ENCODE measurements at places on chromosomes 12 and 14.
A peak's percentile ranks its signal among the peaks of the same experiment; 100 is the strongest.

- DNase-seq, result peak; percentile 57
Measured at GRCh38 chr12:71958993-71959578, 20.4 kb downstream of the TPH2 start.

- DNase-seq, result no peak
Measured at GRCh38 chr14:55180006-55180405, 11.4 kb downstream of the DLGAP5 start.

GRCh38 chr14:20419419-20419818 lies 6.1 kb upstream of the TEP1 start:
- DNase-seq, result no peak

DNA sequence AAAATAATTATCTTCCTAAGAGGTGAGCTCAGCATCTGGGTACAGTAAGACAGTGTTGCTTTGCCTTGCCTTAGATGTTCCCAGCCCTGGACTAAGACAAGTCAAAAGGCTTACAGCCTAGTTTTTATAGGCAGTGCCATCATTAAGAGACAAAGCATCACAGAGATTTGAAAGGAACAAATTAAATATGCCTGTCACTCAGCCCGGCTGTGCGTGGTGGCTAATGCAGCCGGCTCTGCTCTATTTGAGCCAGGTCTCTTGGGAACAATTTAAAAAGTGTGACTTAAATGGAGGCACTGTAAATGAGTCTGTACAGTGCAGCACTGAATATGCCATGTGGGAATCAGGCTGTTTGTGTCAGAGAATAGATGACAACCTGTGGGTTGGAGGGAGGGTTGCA lies 1687.4 kb upstream of the FLRT2 start:
- DNase-seq, result no peak

DNA sequence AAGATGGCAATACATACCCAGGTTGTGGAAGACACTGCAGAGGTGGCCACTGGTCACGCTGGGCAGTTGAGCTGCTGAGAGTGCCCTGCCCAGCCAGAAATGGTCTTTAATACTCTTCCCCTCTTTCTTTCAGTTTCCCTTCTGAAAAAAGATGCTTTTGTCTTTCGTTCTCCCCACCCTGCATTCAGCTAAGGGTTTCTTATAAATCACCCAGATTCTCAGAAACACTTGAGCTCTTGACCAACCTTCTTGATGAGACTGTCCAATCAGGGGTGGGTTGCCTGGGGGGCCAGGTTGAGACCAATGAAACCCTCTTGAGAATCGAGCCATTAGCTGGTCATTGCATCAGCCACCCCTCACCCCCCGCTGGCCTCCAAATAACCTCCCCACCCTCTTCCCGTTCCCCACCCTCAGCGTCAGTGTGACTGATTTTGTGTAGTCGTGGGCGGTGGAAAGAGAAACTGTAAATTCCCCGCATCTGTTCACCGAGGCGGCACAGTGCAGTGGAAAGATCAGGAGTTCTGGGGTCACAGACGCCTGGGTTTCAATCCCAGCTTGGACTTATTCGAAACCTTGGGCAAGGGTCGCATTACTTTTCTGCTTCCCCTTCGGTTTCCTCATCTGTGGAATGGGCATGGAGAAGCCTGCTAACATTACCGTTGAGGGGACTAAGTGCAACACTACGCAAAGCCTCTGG lies 52.3 kb downstream of the SLC25A47 start:
- DNase-seq, result no peak

DNA sequence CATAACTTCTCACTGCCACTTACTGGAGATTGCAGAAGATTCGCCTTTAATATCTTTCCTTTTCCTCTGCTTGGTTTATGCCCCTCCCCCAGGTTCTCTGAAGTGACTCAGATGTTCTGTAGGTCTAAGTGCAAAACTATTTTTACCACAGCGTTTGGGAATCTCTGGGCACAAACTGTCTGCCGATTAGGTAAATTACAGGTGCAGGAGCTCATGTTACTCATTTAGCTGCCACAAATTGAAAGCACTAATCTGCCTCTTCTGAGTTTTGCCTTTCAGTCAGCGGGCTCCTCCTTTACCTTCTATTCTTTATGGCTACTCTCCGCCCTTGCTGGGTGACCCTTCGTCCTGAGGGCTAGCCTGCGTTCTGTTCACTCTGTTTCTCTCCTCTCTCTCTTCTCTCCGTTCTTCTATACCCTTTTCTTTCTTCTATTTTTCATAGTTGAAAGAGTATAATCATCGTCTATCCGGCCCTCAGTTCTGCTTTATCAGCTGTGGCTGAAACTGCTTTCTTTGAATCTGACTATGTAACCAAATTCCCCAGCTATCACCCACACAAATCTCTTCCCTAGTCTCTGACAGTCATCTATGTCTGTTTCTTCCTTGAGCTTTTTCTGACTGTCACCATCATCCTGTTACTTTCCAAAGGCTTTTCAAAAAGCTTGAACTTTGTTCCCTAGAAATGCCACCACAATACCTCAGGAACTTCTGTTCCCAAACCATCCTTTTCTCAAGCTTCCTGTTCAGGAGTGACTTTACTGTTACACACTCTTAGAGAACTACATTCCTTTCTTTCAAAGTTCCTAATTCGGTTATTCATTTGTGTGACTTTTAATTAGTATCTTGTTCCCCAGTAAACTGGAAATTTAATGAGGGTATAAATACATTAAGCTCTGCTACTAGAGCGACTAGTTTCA lies 4.3 kb upstream of the MYF6 start:
- no peak for DNase-seq

GRCh38 chr12:6328945-6329702 lies 12.8 kb downstream of the TNFRSF1A start:
- no peak for DNase-seq

GRCh38 chr14:51614707-51615106 lies 37.0 kb upstream of the FRMD6 start:
- DNase-seq, result no peak

DNA sequence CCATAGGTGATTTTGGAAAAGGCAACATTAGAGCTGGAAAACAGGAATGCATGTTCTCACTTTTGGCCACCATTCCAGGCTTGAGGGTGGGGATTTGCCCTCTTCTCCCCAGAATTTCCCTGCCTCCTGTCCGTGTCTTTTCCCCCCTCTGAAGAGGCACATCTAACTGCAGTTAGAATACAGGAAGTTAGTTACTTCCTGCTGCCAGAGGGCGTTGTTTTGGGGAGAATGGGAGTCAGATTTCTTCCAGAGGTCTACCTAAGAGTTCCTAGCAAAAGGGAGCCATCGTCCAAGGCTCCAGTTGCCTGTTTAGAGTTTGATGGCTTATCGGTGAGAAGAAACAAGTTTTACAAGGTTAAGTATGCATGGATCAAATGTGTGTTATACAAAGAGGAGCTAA lies 112.8 kb upstream of the IGF1 start:
- DNase-seq, result no peak

GRCh38 chr14:91361233-91361811 lies 56.3 kb downstream of the CCDC88C start:
- no peak for DNase-seq

DNA sequence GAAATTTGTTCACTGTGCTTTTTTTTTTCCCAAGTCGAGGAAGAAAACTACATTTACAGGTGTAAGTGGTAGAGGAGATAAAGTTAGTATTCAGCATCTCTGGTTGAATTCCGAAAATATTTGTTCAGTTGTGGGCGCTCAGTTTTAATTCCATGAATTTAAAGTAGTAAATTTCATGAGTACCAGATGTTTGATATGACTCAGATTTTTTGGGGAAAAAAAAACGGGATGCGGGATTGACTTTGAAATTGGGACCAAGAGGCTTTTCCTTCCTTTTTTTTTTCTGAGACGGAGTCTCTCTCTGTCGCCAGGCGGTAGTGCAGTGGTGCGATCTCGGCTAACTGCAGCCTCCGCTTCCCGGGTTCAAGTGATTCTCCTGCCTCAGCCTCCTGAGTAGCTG lies 1.6 kb downstream of the TULP3 start:
- DNase-seq, result no peak

DNA sequence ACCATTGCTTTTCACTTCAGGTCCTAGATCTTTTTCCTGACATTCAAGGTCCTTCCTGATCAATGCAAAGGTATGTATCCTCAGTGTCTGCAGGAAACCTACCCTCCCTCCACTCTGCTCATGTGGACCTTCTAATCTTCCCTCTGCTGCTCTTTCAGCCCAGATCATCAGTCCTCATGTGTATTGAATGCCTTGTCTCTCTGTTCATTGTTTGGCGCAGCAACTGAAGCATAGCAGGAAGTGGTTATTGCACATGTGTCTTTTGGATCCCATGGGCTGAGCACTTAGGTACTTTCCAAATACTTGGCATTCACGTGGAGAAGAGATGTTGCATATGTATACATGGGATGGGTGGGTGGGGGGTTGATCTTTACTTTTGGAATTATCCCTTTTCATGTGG lies 4.3 kb upstream of the NIN start:
- no peak for DNase-seq

DNA sequence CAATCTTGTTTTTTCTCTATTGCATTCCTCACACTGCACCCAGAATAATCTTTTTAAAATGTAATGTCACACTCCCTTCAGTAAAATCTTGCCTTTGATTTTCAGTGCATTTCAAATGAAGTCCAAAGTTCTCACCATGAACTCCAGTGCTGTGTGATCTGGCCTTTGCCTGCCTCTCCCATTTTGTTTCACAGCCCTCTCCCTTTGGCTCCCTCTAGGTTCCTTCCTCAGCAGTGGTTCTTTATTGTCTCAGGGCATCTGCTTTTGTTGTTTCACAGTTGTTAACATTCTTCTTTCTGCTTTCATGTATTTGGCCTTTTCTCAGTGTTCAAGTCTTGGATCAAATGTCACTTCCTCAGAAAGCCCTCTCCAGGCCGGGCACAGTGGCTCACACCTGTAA lies 84.5 kb upstream of the AMN1 start:
- no peak for DNase-seq

- no peak for DNase-seq
Measured at GRCh38 chr14:60506462-60506984, 2.4 kb upstream of the SIX6 start.

- DNase-seq, result no peak
Measured at GRCh38 chr12:119676022-119676421, 8.1 kb downstream of the PRKAB1 start.

DNA sequence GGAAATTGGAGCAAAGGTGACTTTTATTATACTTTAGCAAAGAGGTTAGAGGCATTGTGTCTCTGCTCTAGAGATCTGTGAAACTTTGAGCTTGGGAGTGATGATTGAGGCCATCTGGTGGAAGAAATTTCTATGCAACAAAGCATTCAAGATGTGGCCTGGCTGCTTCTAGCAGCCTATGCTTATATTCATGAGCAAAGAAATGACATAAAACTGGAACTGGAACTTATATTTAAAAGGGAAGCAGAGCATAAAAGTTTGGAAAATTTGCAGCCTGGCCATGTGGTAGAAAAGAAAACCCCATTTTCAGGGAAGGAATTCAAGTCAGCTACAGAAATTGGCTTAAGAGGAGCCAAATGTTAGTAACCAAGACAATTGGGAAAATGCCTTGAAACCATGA lies 70.4 kb downstream of the SDR9C7 start:
- DNase-seq, result no peak

GRCh38 chr12:54026640-54027441 lies 1.4 kb upstream of the HOXC6 start:
- no peak for DNase-seq

- peak; percentile 95 for DNase-seq
Measured at GRCh38 chr14:42719391-42719790, 1112.7 kb downstream of the LRFN5 start.

GRCh38 chr14:31825459-31825858 lies 251.6 kb upstream of the ARHGAP5 start:
- no peak for DNase-seq

DNA sequence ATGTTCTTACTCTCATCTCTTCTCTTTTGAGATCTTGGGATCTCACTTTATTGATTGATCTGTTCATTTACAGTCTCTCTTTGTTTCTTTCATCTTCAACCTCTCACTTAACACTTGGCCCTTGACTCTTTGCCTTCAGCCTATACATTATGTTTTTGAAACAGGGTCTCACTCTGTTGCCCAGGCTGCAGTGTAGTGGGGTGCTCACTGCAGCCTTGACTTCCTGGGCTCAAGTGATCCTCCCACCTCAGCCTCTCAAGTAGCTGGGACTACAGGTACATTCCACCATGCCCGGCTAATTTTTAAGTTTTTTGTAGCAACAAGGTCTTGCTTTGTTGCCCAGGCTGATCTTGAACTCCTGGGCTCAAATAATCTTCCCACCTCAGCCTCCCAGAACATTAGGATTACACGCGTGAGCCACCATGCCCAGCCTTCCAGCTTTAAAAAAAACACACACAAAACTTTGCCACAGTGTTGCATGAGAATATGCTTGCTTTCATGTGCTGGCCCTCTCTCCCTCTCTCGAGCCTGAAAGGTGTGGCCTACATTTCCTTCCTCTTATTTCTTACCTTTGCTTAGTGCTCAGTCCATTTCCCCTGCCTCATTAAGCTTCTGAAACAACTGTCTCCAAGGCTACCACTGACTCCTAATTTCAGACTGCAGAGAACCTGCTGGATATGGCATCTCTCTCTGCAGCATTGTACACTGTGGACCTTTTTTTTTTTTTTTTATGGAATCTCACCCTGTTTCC lies 9.9 kb downstream of the DIP2B start:
- no peak for DNase-seq

- DNase-seq, result no peak
Measured at GRCh38 chr12:73266206-73266605, 994.0 kb downstream of the TRHDE start.

DNA sequence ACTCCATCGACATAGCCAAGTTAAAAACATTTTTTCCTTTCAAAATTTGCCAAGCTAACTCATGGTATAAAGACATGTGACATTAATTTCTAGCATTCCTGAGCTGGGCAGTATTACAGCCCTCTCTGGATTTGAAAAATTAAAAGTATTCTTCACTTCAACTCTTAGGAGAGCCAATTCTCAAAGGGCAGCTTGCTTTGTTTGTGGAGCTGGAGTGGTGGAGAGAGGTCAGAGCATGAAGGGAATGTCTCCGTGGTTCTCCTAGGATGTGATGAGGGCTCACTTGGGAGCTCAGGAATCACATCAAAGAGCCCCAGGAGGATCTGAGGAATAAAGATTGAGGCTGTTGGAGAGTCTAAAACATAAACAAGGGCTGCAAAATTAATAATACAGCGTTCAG lies 46.9 kb upstream of the RGS6 start:
- DNase-seq, result no peak

All from NCI-H2029 treated with DMSO at 0.1 percent for 48 hours (cell line).